Stimulated activated CD8-positive, alpha-beta memory T cell treated with anti-CD3 and anti-CD28 coated beads, Interleukin-7, amount 100 ng/mL, for 4 hours (primary cell): ENCODE measurements at places on chromosomes 11 and 22.

DNA sequence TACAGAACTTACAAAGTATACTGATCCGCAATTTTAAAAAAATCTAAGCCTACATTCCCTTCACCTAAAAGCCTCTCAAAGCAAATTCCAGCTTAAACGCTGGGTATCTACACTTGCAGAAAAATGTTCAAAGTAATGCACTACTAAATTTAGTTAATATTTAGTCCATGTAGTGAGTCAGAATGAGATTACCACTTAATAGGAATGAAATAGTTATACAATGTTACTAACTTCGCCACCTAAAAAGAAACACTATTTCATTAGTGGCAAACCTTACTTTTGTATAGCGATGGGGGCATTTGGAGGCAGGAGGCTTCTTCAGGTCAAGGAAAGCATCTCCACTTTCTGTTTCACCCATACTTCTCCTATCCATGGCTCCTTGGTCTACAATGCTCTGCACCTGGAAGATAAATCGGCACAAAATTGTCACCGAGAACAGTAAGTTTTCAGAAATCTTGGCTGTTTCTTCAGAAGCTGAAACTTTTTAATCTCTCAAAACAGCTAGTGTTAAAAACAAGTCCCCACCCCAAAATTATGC lies 1.2 kb downstream of the EIF4ENIF1 start:
- DNase-seq = no peak

- no peak for DNase-seq
These were observed 21.1 kb downstream of the RTN4R start for GRCh38 chr22:20247010-20247505.

DNA sequence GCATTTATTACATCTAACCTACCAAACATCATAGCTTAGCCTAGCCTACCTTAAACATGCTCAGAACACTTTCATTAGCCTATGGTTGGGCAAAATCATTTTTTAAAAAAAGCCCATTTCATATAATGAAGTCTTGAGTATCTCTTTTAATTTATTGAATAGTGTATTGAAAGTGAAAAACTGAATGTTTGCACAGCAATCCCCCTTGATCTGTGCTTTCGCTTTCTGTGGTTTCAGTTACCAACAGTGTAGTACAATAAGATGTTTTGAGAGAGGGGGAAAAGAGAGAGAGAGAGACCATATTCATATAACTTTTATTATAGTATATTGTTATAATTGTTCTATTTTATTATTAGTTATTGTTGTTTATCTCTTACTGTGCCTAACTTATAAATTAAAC lies 8.4 kb upstream of the MAP6 start:
- no peak for DNase-seq

DNA sequence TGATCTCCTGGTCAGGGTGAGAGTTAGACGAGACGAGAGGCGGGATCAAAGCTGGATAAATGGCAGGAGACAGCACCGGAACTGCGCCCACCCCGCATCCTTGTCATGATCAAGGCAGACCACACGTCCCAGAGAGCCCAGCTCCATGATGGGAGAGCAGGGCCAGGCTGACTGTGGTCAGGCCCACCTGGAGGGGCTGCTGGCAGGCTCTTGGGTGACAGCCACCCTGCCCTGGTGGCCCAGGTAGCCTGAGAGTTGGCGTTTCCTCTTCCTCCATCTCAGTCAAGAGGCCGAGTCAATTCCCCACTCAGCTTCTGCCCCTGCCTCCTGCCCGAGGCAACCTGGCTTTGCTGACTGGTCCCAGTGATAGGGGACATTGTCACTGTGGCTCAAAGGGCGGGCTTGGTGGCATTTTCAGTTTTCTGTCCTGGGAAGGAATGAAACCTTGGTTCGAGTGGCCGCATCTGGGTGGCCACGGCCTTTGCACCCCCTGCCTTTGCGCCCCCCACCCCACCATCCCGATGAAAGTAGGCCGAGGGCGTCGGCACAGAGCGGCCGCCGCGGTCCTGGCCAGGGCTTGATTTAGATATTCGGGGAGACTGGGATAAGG lies 60.8 kb upstream of the PPARA start:
- no peak for DNase-seq

DNA sequence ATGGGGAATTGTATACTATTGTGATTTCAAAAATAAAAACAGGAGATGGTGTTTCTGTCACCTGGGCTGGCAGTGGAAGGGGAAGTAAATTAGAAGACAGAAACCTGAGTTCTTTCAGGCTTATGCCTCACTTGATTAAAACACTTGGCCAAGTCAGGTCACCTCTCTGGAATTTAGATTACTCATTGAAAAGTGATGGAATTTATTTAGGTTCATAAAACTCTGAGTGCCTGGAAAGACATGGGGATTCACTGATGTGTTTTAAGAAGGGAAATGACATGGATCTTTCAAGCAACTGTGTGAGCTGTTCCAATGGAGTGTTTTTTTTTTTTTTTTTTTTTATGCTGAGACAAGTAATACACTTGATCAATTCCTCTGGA lies 400.1 kb downstream of the TMEM135 start:
- no peak for DNase-seq

GRCh38 chr22:27136596-27136995 lies 479.2 kb downstream of the MIAT start:
- no peak for DNase-seq
